ENCODE measurements at places on chromosomes 2 and 18.

GRCh38 chr2:241354668-241355658 is 1.1 kb upstream of the FARP2 start:
- peak; percentile 85 for DNase-seq

DNA sequence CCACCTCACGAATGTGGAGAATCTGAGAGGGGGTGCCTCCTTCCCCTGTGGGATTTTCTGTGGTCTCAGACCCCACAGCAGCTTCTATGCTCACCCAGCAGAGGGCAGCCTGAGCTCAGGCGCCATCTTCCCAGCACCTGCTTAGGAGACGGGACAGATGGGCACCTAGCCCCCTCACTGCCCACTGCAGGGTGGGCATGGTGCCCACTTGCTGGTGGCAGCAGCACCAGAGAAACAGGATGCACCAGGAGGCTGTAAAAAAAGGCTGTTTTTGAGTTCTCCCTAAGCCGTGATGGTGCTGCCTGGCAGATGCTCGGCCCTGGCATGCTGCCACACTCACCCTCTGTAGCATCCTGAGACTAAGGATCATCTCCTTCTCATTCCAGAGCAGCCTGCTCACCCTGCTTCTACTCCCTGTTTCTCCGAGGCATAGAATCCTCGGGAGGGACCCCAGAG is 19.1 kb upstream of the SLC20A1 start:
- peak; percentile 72 for DNase-seq

- no peak for DNase-seq
Observed at GRCh38 chr2:174623690-174624089, 26.1 kb upstream of the WIPF1 start.

GRCh38 chr18:56444201-56444600 is 194.2 kb downstream of the TXNL1 start:
- DNase-seq: no peak

- DNase-seq: no peak
Observed at GRCh38 chr2:11553661-11554398, 20.0 kb downstream of the GREB1 start.

DNA sequence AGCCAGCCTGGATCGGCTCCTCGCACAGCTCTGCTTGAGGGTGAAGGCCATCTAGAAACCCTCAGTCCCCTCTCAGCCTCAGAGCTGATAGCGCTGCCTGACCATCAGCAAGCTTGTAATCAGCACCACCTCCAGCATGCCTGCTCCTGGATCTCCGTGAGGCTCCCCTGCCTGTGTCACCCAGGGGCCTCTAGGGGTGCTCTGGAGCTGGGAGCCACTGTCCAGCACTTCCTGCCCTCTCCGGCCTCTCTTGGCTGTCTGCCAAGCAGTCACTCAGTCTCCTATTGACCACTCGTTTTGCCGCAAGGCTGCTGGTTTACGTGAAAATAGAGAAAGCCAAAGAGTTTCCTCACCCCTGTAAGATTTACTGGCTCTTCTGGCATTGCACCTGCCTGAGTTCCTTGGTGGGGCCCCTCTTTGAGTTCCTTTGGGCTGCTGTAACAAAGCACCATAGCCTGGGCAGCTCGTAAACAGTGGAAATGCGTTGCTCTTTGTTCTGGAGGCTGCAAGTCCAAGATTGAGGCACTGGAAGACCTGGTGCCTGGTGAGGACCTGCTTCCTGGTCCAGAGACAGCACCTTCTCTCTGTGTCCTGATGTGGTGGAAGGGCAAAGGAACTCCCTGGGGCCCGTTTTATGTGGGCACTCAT is 17.9 kb downstream of the CAPN10 start:
- peak; percentile 87 for DNase-seq

DNA sequence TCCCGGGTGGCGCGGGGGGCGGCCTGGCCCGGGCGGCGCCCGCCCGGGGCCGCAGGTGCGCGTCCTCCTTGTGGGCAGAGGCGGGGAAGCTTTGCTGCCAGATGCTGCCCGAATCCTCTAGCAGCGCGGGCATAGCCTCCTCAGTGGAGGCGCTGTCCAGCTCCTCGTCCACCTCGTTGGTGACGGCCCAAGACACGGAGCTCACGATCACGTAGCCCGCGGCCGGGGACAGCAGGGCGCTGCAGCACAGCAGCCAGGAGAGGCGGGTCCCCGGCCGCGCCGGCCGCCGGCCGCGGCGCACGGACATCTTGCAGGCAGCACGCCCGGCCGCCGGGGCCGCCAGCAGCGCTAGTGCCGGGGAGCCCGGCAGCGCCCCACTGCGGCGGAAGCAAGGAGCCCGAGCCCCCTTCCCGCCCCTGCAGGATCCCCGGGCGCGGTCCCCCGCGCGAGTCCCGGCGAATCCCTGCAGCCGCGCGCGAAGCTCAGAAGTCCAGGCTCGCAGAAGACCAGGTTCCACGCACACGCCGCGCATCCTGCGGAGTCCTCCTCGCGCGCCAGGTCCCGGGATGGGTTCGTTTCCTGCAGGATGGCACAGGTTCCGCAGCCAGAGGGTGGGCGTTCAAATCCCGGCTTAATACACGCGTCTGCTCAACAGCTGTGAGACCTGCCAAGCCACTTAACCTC is at the start of gene CREG2:
TSS of gene CREG2 (minus strand) at position 353 of the 684 bp plus-strand sequence. CDS start at position 307, 46 bp downstream.
- peak; percentile 72 for DNase-seq

GRCh38 chr18:65620076-65620696 is 130.6 kb upstream of the CDH7 start:
- no peak for DNase-seq

GRCh38 chr2:181054843-181055242 is 74.4 kb downstream of the UBE2E3 start:
- no peak for DNase-seq

- DNase-seq: no peak
Observed at GRCh38 chr2:107569496-107569895, 257.2 kb upstream of the RGPD4 start.

DNA sequence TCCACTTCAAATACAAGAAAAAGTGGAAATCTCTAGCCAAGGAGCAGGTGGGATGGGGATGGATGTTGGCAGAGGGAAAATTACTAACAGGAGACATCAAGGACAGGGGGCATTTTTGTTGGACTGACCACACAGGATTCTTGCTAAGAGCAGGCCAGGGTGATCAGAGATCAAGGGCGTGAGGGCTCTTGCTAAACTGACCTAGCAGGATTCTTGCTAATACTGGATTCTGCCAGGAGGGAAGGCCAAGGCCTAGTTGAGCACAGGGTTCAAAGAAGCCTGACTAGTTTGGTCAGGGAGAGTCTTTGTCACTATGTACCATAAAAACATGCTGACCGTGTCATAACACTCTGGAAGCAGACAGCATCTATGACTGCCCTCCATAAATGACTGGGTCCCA is 442.7 kb downstream of the PID1 start:
- DNase-seq: no peak

DNA sequence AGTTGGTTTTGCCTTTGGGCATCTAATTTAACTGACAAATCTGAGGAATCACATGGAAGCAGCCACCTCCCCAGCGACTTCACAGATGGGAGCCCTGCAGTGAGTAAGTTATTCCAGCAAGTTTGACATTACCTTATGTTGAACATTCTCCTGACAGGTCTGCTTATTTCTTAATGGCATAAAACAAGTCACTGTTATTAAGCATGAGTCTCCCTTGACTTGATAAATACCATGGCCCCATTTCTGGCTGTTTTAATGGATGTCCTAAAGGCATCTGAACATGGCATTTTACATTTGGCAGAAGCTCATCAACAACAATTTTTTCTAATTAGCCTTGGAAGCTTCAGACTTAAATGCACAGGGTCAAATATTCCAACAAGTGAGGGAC is 92.6 kb upstream of the CREB1 start:
- no peak for DNase-seq

DNA sequence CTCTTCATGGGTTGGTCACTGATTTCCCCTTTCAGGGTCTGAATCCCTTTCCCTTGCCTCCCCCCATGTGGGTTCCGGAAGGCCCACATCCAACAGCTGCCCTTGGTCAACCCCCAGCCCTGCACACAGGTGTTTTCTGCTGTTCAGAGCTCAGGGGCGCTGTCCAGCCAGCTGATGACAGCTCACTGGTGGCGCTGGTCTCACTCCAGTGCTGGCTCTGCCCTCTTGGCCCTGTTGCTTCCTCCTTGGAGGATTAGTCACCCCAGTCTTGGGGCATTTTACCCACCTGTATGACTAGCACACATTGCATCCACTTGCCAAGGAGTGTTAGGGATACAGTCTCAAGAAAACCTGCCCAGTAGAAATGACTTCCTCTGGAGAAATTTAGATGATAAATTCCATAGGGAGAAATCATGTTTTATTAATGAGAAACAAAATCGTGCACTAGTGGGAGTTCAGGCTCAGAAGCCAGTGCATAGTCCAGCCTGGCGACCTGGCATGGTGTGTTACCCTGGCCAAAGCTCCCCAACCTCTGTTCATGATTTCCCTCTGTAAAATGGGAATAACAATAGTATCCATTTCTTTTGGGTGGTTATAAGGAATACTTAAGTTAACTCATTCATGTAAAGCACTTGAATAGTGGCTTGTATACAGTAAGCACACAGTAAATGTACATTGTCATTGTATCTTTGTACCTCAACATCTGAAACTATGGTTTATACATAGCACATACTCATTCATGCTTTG is 21.6 kb downstream of the CRIM1 start:
- no peak for DNase-seq

- DNase-seq: no peak
Observed at GRCh38 chr18:70398076-70398475, 109.2 kb downstream of the SOCS6 start.

DNA sequence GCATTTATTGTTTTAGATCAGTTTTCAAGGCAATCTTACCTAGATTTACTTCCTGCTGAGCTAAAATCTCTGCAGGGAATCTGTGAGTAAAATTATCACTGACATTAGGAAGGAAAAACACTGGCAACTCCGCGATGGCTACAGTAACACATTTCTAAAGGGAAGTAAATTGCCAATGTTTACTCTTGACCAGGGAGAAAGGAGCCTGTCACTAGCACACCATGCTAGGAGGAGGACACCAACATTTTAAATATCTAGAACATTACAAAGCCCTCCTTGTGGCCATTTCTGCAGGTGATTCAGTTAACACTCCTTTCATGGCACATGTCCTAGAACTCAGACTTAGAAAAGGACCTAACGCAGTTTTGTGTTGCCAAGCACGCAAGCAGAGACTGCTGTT is 58.4 kb downstream of the TCF4 start:
- no peak for DNase-seq

DNA sequence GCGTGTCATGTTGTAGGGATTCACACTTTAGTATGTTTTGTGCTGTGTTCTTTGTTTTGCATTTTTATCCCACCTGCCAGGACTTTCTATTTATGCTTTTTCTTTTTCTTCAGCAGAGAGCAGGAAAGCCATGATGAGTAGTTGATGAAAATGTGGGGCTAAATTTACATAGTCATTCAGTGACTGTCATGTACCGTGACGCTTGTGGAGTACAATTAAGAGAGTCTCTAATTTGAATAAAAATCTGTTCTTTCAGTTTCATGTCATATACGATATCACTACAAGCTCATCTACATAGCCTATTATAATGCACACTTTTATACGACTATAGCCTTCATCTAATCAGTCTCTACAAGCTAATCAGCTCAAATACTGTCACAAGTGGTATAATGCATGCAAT is 112.7 kb upstream of the SPATS2L start:
- DNase-seq: no peak

- DNase-seq: no peak
Observed at GRCh38 chr2:201205515-201205849, 22.5 kb downstream of the CASP10 start.

GRCh38 chr2:130849896-130850787 is 13.4 kb downstream of the ARHGEF4 start:
- DNase-seq: no peak

DNA sequence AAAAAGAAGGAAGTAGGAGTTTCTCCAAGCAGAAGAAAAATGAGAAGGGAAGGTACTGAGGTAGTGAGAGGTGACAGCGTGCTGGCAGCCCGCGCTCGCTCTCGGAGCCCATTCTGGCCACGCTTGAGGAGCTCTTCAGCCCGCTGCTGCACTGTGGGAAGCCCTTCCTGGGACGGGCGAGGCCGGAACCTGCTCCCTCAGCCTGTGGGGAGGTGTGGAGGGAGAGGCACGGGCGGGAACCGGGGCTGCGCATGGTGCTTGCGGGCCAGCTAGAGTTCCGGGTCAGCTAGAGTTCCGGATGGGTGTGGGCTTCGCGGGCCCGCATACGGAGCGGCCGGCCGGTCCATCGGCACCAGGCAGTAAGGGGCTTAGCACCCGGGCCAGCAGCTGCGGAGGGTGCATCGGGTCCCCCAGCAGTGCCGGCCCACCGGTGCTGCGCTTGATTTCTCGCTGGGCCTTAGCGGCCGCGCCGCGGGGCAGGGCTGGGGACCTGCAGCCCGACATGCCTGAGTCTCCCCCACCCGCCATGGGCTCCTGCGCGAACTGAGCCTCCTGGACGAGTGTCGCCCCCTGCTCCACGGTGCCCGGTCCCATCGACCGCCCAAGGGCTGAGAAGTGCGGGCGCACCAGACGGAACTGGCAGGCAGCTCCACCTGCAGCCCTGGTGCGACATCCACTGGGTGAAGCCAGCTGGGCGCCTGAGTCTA is 11.1 kb upstream of the CYS1 start:
- DNase-seq: no peak

GRCh38 chr18:78871618-78872017 is 108.0 kb upstream of the SALL3 start:
- peak; percentile 49 for DNase-seq

GRCh38 chr2:40803900-40804299 is 352.0 kb upstream of the SLC8A1 start:
- DNase-seq: no peak

- DNase-seq: no peak
Observed at GRCh38 chr2:1974397-1974796, 230.1 kb upstream of the PXDN start.

DNA sequence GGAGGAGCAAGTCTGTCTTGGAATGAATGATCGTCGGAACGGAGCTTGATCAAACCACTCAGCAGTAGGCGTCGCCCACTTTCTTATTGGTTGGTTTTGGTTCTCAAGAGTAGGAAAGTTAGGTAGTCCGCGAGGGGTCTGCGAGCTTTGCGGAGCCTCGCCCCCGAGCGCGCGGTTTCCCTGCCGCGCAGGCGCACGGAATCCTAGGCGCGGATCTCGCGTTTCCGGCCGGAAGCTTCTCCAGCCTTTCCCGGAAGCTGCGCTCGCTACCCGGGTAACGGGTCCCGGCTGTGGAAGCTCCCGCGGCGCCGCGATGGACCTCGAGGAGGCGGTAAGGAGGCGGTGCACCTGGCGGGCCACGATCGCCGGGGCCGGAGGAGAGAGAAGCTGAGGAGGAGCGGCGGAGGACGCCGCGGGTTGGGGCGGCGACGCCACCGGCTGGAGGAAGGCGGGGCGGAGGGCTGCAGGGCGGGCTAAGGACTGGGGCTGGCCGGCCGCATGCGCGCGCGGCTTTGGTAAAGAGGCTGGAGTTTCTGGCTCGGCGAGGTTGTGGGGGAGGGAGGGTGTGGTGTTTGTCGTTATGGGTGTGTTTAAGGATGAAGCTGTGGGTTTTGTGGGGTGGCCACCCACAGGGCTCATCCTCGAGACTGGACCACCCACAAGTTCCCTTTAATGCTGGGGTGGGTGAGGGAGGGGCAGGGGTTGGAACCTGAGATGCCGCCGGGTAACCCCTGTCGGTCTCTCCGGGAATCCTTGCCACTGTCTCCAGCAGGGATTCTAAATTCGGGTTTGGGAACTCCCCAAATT is at the start of gene TAF1B:
TSS of gene TAF1B (plus strand) at position 246 of the 807 bp plus-strand sequence. CDS start at position 314, 68 bp downstream.
- peak; percentile 91 for DNase-seq

GRCh38 chr2:216113572-216113971 is 4.4 kb downstream of the XRCC5 start:
- DNase-seq: no peak

Data from left cardiac atrium (tissue), 4 donors.